Activated naive CD4-positive, alpha-beta T cell treated with anti-CD3 and anti-CD28 coated beads, Interleukin-2, amount 10 ng/mL, durations not matched to agents 7 days and 5 days (primary cell): ENCODE measurements at places on chromosomes 11 and 22.

DNA sequence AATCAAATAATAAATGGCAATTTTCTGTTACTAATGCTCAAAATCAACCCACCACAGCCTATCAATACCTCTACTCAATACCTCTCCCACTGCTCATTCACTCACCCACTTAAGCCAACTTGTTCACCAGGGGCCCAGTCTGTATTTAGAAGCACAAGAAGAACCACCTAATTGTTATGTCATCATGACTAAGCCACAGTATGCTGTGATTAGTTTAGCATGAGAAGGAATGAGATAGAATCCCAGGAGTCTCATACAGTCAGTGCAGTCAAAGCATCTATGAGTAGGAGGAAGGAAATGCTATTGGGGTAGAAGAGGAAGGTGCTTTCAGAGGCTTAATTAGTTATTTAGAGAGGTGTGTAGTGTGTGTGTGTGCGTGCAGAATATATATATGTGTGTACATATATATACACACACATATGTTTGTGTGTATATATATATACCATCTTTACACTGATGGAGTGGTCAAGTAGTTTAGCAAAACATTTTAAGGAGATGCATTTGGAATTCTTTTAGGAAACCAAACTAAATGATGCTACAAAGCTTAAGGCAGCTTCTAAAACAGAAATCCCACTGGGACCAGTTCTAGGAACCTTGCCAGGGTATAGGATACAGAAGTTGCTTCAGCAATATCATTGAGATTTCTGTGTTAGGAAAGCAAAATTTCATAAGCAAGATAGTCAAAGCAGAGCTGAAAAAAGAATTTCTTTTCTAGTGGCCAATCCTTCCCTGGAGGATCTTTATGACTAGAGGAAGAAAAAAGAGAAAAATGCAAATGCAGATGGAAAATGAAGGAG lies 27.5 kb downstream of the KCNA4 start:
- H3K27me3 ChIP-seq, result no peaks in the 10 kb centered on the region
- H3K27ac ChIP-seq, result no peak overlapping the region
- DNase-seq, result no peak
- H3K4me3 ChIP-seq, result no peak overlapping the region
- H3K36me3 ChIP-seq, result no peaks in the 10 kb centered on the region

GRCh38 chr11:114031246-114031966 lies 28.1 kb upstream of the ZBTB16 start:
- no peak for DNase-seq
- H3K27me3 ChIP-seq, result peaks cover 64% of the 10 kb centered on the region
- no peak overlapping the region for H3K4me3 ChIP-seq

- no peak overlapping the region for H3K4me3 ChIP-seq
- peaks cover 11% of the 10 kb centered on the region for H3K36me3 ChIP-seq
- H3K27me3 ChIP-seq, result no peaks in the 10 kb centered on the region
- no peak for DNase-seq
- H3K4me1 ChIP-seq, result peaks cover 2% of the 10 kb centered on the region
These were observed 7.0 kb upstream of the TNFRSF13C start for GRCh38 chr22:41933411-41934177.

- no peak overlapping the region for H3K4me3 ChIP-seq
- H3K4me1 ChIP-seq, result no peaks in the 10 kb centered on the region
- DNase-seq, result peak; percentile 67
- H3K36me3 ChIP-seq, result no peaks in the 10 kb centered on the region
These were observed 8.4 kb upstream of the CCKBR start for GRCh38 chr11:6251120-6251733.

GRCh38 chr11:66479394-66480116 lies 679 bp upstream of the DPP3 start:
- peaks cover 4% of the 10 kb centered on the region for H3K36me3 ChIP-seq
- peaks cover 29% of the 10 kb centered on the region for H3K4me1 ChIP-seq
- H3K27me3 ChIP-seq, result no peaks in the 10 kb centered on the region
- peak; percentile 33 for DNase-seq

GRCh38 chr11:80281194-80281593 lies 840.4 kb upstream of the TENM4 start:
- H3K27me3 ChIP-seq, result no peaks in the 10 kb centered on the region
- H3K4me3 ChIP-seq, result no peak overlapping the region
- DNase-seq, result no peak
- H3K4me1 ChIP-seq, result no peaks in the 10 kb centered on the region

DNA sequence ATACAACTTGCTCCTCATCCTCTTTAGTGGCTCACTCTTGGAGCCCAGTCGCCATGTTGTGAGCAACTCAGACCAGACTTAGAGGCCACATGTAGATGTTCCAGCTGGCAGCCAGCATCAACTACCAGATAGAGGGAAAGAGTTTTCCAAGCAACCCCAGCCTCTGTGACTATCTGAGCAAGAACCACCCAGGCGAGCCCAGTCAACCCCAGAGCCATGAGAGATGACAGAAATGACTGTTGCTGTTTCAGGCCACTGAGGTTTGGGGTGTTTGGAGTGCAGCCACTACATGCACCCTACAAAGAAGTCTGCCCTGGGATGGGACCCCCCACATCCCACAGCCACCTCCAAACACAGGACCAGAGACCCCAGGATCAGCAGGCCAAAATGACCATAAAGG lies 24.8 kb upstream of the CLDN5 start:
- H3K4me3 ChIP-seq, result no peak overlapping the region
- no peaks in the 10 kb centered on the region for H3K4me1 ChIP-seq
- H3K27me3 ChIP-seq, result peaks cover 28% of the 10 kb centered on the region
- no peaks in the 10 kb centered on the region for H3K36me3 ChIP-seq
- DNase-seq, result no peak

DNA sequence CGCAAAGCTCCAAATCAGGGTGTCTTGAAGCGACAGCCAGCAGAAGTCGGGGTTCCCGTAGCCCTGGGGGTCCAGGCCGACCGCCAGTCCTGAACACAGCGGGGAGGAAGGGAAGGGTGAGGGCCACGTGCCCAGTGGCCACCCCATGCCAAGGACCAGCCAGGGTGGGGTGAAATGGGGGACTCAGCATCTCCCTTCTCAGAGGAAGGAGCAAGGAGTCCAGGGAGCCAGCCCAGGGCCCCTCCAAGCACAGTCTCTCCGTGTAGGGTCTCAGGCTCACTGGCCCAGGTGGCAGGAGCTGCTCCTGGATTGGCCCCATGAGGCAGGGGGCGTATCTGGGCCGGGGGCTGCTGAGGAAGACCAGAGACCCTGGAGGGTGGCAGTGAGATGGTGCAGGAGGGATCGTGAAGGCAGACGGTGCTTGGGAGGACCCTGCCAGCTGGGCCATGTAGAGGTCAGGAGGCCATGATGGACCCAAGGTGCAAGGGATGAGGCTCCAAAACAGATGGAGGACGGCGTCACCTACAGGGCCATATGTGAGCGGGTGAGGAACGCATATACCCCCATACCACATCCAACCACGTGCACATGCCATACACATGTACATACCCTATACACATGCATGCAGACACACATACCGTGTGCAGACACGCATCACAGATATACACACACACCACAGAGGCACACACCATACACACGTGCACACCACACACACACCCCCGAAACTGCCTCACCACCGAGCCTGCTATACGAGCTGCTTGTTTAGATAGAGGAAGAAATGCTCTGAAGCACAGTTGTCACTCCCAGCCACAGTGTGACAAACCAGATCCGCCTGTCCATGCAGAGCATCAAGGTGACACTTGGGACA lies 34.4 kb downstream of the TRMU start:
- DNase-seq, result no peak
- no peak overlapping the region for H3K27ac ChIP-seq
- no peak overlapping the region for H3K4me3 ChIP-seq
- H3K4me1 ChIP-seq, result peaks cover 27% of the 10 kb centered on the region

DNA sequence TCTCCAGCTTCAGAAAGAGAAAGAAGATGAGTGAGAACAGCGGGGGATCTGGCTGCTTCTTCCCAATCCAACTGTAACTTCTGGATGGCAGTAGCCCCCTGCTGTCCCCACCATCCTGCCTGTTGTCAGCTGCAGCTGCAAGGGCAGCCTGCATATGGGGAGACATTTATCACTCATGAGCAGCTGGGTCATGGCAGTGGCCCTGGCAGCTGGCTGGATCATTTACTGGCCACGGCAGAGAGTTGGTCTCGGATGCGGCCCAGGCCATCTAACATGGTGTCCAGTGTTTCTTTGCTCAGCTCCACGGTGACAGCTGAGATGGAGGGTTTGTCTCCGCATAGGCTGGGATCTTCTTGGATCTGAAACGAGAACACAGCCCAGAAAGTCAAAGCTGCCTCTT lies 14.8 kb downstream of the COMMD9 start:
- no peak overlapping the region for H3K27ac ChIP-seq
- peaks cover 21% of the 10 kb centered on the region for H3K36me3 ChIP-seq
- no peaks in the 10 kb centered on the region for H3K27me3 ChIP-seq
- DNase-seq, result no peak
- H3K4me3 ChIP-seq, result no peak overlapping the region
- no peaks in the 10 kb centered on the region for H3K4me1 ChIP-seq

- H3K27me3 ChIP-seq, result peaks cover 8% of the 10 kb centered on the region
- H3K4me3 ChIP-seq, result no peak overlapping the region
- no peak overlapping the region for H3K27ac ChIP-seq
- H3K4me1 ChIP-seq, result no peaks in the 10 kb centered on the region
These were observed 22.0 kb upstream of the PATE1 start for GRCh38 chr11:125724125-125724524.

GRCh38 chr11:61802605-61803004 lies 9.9 kb downstream of the FEN1 start:
- H3K27me3 ChIP-seq, result no peaks in the 10 kb centered on the region
- peaks cover 15% of the 10 kb centered on the region for H3K4me1 ChIP-seq
- DNase-seq, result no peak
- H3K36me3 ChIP-seq, result peaks cover 57% of the 10 kb centered on the region

DNA sequence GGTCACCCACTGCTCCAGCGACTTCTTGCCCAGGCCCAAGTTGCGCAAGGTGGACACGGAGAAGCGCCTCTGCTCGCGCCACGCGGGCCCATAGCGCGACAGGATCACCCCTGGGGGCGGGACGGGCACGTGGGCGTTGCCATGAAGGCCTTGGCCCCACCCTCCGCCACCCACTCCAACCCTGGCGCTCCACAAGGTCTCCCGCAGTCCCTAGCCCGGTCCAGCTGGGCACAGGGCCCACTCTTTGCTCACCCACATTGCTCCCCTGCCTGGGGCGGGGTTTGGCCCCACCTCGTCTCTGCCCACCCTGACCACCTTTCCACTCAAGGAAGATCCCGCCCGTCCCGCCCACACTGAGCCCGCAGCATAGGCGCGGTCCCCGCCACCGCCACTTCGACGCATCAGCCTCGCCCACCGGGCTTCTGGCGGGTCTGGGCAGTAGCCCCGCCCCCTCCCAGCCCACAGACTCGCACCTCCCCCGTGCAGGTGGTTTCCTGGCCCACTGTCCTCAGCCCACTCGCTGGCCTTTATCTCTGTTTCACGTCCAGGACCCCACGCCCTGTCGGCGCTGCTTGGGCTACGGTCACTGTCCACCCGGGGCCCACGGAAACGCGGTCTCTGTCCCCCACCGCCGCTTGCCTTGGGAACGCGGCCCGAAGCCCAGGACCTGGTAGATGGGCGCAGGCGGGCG lies 12.3 kb upstream of the CYP2D6 start:
- H3K27ac ChIP-seq, result no peak overlapping the region
- no peaks in the 10 kb centered on the region for H3K27me3 ChIP-seq
- no peak for DNase-seq
- H3K4me3 ChIP-seq, result no peak overlapping the region
- H3K36me3 ChIP-seq, result peaks cover 20% of the 10 kb centered on the region

DNA sequence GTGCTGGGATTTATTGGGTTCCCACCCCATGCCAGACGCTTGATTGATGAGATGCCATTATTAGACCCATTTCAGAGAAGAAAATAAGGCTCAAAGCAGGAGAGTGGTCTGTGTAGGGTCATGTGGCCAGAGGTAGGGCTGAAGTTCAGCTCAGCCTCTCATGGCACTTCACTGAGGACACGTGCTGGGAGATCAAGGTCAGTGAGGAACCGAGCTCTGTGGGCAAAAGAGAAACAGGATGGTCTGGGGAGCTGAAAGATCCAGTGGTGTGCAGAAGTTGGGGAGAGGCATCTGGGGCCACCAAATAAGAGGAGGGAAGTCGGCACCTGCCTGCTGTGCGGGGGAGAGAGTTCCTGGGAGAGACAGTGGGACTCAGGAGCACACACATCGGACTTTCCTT lies 19.6 kb downstream of the RHOD start:
- H3K4me1 ChIP-seq, result peaks cover 4% of the 10 kb centered on the region
- no peaks in the 10 kb centered on the region for H3K36me3 ChIP-seq
- no peak overlapping the region for H3K4me3 ChIP-seq

DNA sequence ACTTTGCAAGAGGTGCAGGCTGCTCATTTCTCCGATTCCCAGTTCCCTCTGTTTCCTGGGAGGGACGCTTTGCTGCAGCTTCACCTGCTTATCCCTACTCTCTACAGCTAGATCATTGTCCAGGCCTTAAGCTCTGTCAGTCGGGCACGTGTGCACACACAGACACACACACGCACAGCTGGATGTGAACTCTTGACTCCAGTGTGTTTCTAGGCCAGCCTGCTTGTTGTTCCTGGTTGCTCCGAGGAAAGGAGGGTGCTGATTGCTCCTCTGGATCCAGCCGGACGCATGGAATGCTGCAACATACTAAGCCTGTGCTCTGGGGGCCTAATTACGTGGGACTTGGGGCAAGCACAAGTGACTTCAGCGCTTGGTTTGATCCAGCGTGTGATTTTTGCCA lies 19.7 kb downstream of the ZNRF3 start:
- no peaks in the 10 kb centered on the region for H3K36me3 ChIP-seq
- no peak overlapping the region for H3K27ac ChIP-seq
- no peak overlapping the region for H3K4me3 ChIP-seq
- peaks cover 26% of the 10 kb centered on the region for H3K4me1 ChIP-seq
- DNase-seq, result no peak
- peaks cover 77% of the 10 kb centered on the region for H3K27me3 ChIP-seq

DNA sequence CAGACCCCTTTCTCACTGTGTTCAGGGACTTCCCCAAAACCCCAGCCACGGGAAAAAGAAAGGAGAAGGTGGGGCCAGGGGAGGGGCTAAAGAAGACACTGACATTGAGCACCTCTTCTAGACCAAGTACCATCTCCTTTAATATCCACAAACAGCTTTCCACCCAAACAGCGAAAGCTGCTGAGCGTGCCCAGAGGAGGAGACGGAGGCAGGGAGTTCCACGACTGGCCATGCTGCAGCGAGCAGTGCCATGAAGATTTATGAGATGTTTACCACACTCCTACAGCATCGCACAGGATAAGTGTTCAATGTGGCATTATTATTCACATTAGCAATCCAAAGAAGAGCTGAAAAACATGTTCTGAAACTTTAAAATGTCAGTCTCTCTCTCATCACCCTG lies 127.4 kb downstream of the LARGE1 start:
- peaks cover 1% of the 10 kb centered on the region for H3K36me3 ChIP-seq
- no peak overlapping the region for H3K27ac ChIP-seq
- H3K4me3 ChIP-seq, result no peak overlapping the region

DNA sequence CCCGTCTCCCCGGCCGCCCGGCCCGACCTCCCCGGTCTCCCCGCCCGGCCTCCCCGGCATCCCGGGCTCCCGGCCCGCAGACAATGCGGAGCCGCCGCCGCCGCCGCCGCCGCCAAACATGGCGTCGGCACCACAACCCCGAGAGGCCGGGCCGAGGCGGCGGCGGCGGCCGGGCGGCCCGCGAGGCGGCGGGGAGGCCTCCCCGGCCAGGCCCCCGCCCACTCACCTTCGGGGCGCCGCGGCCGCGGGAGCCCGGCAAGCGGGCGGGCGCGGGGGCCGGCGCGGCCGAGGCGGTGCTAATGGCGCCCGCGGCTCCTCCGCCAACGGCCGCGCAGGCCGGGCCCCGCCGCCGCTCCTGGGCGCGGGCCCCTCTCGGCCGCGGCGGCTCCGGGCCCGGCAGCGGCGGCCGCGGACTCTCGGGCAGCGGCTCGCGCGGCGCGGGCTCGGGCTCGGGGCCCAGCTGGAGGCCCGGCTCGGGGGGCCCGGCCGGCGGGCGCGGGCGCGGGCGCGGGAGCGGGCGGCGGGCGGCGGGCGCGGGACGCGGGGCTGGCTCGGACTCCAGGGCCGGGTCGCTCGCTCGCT lies 311 bp downstream of the BRD1 start:
- peaks cover 60% of the 10 kb centered on the region for H3K4me1 ChIP-seq
- peaks cover 34% of the 10 kb centered on the region for H3K36me3 ChIP-seq
- peak overlapping the region; percentile 59 for H3K4me3 ChIP-seq
